Thymus (tissue), 14 donors: ENCODE measurements at places on chromosomes 4 and X.
A peak's percentile ranks its signal among the peaks of the same experiment; 100 is the strongest.

- no peaks in the 10 kb centered on the region for H3K4me1 ChIP-seq
- H3K4me3 ChIP-seq, result no peak overlapping the region
Observed at GRCh38 chr4:167903291-167903721, 189.0 kb upstream of the ANXA10 start.

- no peak overlapping the region for H3K27ac ChIP-seq
- H3K4me1 ChIP-seq, result no peaks in the 10 kb centered on the region
- no peak overlapping the region for H3K4me3 ChIP-seq
Observed at GRCh38 chr4:110119337-110119736, 79.1 kb downstream of the ELOVL6 start.

GRCh38 chrX:74535408-74536151 is 78.8 kb downstream of the RLIM start:
- H3K27ac ChIP-seq, result peak overlapping the region; percentile 62
- H3K4me1 ChIP-seq, result no peaks in the 10 kb centered on the region
- peaks cover 10% of the 10 kb centered on the region for H3K27me3 ChIP-seq
- H3K4me3 ChIP-seq, result peak overlapping the region; percentile 54

DNA sequence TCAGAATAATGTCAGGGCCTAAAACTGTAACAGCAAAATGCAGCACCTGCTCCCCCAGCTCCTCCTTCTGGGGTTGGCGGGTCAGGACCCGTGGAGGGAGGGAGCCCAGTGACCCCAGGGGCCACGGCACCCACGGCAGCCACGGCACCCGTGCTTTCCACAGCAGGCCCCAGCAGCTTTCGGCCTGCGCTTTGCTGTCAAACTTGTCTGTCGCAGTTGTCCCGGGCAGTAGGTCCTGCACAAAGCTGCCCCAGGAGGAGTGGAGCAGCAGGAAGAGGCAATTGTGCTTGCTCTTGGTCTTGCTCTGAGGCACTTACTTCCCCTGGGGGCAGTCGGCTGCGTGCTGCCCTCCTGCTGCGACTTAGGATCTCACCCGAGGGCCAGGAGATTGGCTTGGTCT is 183.6 kb downstream of the AFAP1 start:
- H3K4me1 ChIP-seq, result no peaks in the 10 kb centered on the region
- no peak overlapping the region for H3K27ac ChIP-seq
- no peak for DNase-seq
- no peaks in the 10 kb centered on the region for H3K27me3 ChIP-seq
- no peak overlapping the region for H3K4me3 ChIP-seq

DNA sequence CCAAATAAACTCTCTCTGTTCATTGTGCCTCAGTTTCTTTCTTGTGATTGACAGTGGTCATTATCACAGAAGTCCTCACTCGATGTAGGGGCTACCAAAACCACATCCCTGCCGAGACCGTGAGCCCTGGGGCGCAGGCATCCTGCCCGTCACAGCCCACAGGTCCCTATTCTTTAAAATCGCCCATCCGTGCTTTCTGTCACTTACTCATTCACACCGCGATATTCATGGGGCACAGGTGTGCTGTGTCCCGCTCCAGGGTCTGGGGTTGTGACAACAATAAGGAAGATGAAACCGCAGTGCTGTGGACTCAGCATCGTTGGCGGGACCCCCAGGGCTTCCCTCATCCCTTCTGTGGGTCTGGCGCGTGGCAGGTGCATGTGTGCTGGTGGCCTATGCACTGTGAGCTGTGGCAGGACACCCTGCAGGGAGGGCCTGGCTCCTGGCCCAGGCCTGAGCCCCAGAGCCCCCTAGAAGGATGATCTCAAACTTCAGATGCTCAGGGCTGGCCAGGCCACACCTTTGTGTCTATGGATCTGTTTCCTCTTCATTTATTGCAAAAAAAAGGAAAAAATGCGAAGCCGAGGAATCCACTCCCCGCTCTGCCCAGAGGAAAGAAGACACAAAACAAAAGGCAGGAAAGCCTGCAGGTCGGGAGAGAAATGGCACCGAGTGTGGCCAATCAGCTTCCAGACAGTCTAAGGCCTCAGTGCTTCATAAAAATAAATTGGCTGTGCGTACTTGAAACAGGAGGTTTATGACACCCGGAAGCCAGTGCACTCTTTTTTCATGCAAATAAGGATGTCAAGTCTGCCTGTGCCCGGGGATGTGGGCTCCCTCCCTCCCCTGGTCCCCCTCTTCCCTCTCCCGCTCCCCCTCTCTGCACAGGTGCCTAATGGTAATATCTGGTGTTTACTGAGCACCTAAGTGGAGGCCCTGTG is 109.5 kb upstream of the ADRA2C start:
- H3K27me3 ChIP-seq, result peaks cover 16% of the 10 kb centered on the region
- H3K4me1 ChIP-seq, result no peaks in the 10 kb centered on the region
- no peaks in the 10 kb centered on the region for H3K36me3 ChIP-seq
- H3K27ac ChIP-seq, result no peak overlapping the region
- DNase-seq, result no peak

GRCh38 chr4:94758141-94758699 is 465 bp downstream of the BMPR1B start:
- H3K27ac ChIP-seq, result no peak overlapping the region
- DNase-seq, result no peak
- H3K27me3 ChIP-seq, result peaks cover 25% of the 10 kb centered on the region
- peaks cover 3% of the 10 kb centered on the region for H3K4me1 ChIP-seq
- no peaks in the 10 kb centered on the region for H3K36me3 ChIP-seq

GRCh38 chr4:36303426-36304137 is 22.2 kb downstream of the DTHD1 start:
- H3K36me3 ChIP-seq, result no peaks in the 10 kb centered on the region
- no peak for DNase-seq
- no peaks in the 10 kb centered on the region for H3K27me3 ChIP-seq
- H3K27ac ChIP-seq, result no peak overlapping the region

DNA sequence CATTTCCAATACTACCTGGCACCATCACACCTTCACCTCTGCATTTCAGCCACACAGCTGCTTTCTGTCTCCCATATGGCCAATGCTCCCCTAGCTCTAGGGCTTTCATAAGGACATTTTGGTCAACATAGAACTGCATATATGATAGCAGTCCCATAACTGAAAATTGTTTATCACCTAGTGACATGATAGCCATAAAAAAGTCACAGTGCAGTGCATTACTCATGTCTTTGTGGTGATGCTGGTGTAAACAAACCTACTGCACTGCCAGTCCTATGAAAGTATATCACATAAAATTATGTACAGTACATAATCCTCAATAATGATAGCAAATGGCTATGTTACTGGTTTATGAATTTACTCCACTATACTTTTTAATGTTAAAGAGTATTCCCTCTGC is 221.0 kb downstream of the NAF1 start:
- H3K36me3 ChIP-seq, result no peaks in the 10 kb centered on the region
- no peak overlapping the region for H3K27ac ChIP-seq
- H3K4me3 ChIP-seq, result no peak overlapping the region
- H3K4me1 ChIP-seq, result no peaks in the 10 kb centered on the region
- DNase-seq, result no peak

- H3K27me3 ChIP-seq, result no peaks in the 10 kb centered on the region
- DNase-seq, result no peak
- no peaks in the 10 kb centered on the region for H3K4me1 ChIP-seq
- no peak overlapping the region for H3K4me3 ChIP-seq
- no peaks in the 10 kb centered on the region for H3K36me3 ChIP-seq
Observed at GRCh38 chr4:5101571-5101970, 50.3 kb downstream of the STK32B start.

DNA sequence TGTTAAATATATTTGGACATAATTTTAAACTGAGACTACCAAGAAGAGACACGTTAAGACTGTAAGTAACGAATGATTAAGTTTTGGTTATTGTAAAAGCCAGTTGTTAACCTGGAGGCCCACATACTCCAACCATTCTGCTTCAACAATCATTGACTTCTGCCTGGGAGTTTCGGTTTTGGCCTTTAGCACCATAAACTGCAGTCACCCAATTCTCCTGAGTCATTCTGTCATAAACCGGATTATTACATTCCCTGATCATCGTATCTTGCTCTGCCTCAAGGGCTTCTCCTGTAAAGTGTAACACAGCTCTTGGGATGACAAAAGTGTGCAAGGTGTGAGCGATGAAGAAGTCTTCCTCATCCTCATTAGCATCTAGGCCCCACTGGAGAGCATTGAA is 46.9 kb upstream of the PABPC1L2A start:
- no peaks in the 10 kb centered on the region for H3K4me1 ChIP-seq
- H3K36me3 ChIP-seq, result no peaks in the 10 kb centered on the region
- H3K4me3 ChIP-seq, result no peak overlapping the region
- H3K27me3 ChIP-seq, result no peaks in the 10 kb centered on the region

DNA sequence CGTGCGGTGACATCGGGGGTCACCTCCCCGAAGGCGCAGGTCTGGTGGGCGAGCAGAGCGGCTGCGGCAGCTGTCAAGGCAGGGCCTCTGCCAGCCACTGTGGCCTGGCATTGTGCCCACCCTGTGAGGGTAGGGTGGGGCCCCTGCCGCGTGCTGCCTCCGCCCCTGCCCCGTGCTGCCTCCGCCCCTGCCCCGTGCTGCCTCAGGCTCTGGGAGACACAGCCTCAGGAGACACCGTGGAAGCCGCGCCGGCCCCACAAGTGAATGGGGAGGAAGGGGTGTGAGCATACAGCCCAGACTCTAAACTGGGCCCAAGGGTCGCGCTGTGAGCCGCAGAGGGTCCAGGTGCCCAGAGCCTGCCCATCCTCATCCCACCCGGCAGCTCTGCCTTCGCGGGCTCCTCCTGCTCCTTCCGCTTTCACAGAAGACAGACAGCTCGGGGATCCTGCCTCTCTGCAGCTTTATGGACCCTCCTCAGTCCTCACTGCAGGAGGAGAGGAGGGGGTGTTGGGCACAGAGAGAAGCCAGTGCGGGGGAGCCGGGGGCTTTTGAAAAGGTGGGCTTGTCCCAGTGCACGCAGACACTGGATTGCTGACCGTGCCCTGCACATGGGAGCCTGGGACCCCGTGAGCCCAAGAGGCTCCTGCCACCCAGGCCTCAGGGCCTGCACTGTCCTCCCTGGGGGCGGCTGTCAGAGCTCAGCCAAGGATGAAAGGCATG is 27.4 kb downstream of the PCGF3 start:
- DNase-seq, result no peak
- no peaks in the 10 kb centered on the region for H3K4me1 ChIP-seq
- H3K27me3 ChIP-seq, result no peaks in the 10 kb centered on the region

DNA sequence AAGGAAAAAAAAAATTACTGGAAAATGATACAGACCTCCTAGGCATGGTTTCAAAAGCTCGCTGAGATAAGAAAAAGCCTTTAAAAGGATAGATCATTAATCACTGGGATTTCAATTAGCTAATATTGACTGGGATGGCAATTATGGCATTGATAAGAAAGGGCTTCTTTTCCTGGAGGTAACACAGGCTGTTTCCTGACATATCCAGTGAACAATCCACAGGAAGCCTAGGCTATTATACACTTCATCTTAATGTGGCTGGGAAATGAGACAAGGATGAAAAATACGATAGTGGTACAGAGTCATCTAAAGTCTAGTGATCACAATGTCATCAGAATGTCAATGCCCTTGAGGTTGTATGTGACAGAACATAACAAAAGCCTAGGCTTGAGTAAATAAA is 1579.3 kb downstream of the C4orf33 start:
- H3K27me3 ChIP-seq, result no peaks in the 10 kb centered on the region
- DNase-seq, result no peak
- H3K4me1 ChIP-seq, result no peaks in the 10 kb centered on the region
- H3K36me3 ChIP-seq, result no peaks in the 10 kb centered on the region

DNA sequence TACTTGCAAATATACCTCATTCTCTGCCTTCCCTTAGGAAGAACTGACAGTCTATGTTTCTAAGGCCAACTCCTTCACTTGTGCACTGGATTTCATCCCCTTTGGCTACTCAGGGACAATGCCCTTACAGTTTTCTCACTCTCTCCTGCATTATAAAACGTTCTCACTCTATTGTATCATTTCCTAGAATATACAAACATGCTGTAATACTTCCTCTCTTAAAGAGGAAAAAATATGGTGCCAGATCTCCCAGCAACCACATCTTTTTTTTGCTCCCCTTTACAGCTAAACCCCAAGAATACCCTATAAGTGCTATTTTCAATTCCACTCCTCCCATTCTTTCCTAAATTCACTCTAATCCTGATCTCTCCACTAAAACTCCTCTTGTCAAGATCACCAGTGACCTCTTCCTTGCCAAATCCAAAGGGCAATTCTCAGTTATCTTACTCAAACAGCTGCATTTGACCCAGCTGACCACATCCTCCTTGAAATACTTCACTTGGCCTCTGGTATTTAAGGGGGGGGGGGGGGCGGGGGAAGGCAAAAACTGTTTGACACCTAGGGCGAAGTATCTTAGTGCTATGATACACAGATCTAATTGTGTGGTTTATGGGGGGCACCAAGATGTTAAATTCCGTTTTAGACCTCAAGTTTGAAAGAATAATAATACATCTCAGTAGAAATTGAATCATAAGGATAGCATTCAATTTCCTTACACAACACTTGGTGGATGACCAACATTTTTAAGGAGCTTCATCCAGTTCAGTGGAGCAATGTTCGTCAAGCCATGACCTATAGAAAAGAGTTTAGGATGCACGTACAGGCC is 1.6 kb downstream of the RCHY1 start:
- peaks cover 17% of the 10 kb centered on the region for H3K4me1 ChIP-seq
- H3K27me3 ChIP-seq, result no peaks in the 10 kb centered on the region
- no peak for DNase-seq
- H3K4me3 ChIP-seq, result peak overlapping the region; percentile 82
- H3K36me3 ChIP-seq, result no peaks in the 10 kb centered on the region
- H3K27ac ChIP-seq, result no peak overlapping the region

GRCh38 chr4:111989817-111990216 is 155.4 kb upstream of the FAM241A start:
- H3K4me1 ChIP-seq, result no peaks in the 10 kb centered on the region
- H3K36me3 ChIP-seq, result no peaks in the 10 kb centered on the region
- no peak overlapping the region for H3K27ac ChIP-seq
- H3K27me3 ChIP-seq, result no peaks in the 10 kb centered on the region
- H3K4me3 ChIP-seq, result no peak overlapping the region
- no peak for DNase-seq

DNA sequence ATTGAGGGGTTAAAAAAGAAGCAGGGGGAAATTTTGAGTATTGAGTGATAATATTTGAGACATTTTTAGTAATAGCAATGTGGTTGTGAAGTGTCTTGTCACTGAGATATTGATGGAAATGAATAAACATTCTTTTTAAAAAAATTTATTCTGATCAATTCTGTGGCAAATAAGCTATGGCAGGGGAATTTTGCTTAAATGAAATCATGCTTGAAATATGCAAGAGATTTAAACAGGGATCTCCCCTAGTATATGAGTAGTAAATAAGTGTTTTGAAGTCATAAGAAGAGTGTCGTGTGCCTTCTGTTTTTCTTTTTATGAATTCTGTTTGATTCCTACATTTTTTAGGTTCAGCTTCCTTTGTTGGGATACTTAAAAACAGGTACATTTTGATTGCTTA is 23.2 kb downstream of the IL15 start:
- no peak overlapping the region for H3K4me3 ChIP-seq
- H3K27ac ChIP-seq, result no peak overlapping the region
- H3K36me3 ChIP-seq, result no peaks in the 10 kb centered on the region
- no peak for DNase-seq

GRCh38 chr4:115749404-115749803 is 636.0 kb upstream of the NDST4 start:
- H3K4me1 ChIP-seq, result no peaks in the 10 kb centered on the region
- DNase-seq, result no peak
- H3K36me3 ChIP-seq, result no peaks in the 10 kb centered on the region
- H3K4me3 ChIP-seq, result no peak overlapping the region
- no peak overlapping the region for H3K27ac ChIP-seq
- no peaks in the 10 kb centered on the region for H3K27me3 ChIP-seq

- no peak overlapping the region for H3K27ac ChIP-seq
- H3K27me3 ChIP-seq, result no peaks in the 10 kb centered on the region
- H3K4me3 ChIP-seq, result no peak overlapping the region
- H3K36me3 ChIP-seq, result no peaks in the 10 kb centered on the region
- DNase-seq, result no peak
Observed at GRCh38 chrX:104852241-104852640, 286.2 kb downstream of the IL1RAPL2 start.

GRCh38 chr4:41427306-41427882 is 110.6 kb upstream of the LIMCH1 start:
- no peaks in the 10 kb centered on the region for H3K27me3 ChIP-seq
- no peak overlapping the region for H3K27ac ChIP-seq
- H3K4me3 ChIP-seq, result no peak overlapping the region
- no peaks in the 10 kb centered on the region for H3K36me3 ChIP-seq
- no peak for DNase-seq
